ENCODE measurements at places on chromosomes 2 and 18. TPM values are rescaled to one million over a fixed set of nuclear protein-coding genes. Genes with fewer than 3 reads are reported as not detected.

Gene ITPRIPL1
- total RNA-seq, result 1.8 TPM

Gene SMCHD1
- 28.3 TPM for total RNA-seq

Gene IL36RN
- total RNA-seq, result not detected

Gene C2orf72
- 5.4 TPM for total RNA-seq

Gene FAM228A
- not detected for total RNA-seq

Gene TEKT4
- total RNA-seq, result not detected

Gene ZEB2
- 109 TPM for total RNA-seq

Gene TMEM247
- total RNA-seq, result not detected

Gene ACTG2
- total RNA-seq, result 8.3 TPM

Gene RGPD8
- 11.8 TPM for total RNA-seq

- DNase-seq, result no peak
Measured at GRCh38 chr2:168490946-168491605, 35.0 kb downstream of the CERS6 start.

- no peak for DNase-seq
Measured at GRCh38 chr18:34626404-34627136, 83.5 kb upstream of the DTNA start.

DNA sequence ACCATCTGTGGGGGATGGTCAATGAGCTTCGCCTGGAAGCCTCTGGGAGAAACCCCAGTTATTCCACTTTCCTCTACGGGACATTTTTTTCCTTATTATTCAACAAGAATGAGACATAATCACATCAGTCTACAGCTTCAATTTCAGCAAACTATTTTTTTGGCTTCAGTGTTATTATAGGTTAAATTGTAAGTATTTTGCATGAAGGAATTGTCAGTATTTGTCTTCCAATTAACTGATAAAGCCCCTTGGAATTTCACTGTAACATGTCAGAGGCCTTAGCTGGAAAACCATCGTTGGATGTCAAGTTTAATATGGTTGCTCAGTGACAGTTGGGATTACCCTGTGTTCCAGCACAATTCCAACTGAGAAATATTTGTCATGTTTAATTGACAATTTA, 480.9 kb upstream of the CHST9 start:
- no peak for DNase-seq

- DNase-seq, result no peak
Measured at GRCh38 chr2:19150726-19151125, 207.7 kb downstream of the OSR1 start.

DNA sequence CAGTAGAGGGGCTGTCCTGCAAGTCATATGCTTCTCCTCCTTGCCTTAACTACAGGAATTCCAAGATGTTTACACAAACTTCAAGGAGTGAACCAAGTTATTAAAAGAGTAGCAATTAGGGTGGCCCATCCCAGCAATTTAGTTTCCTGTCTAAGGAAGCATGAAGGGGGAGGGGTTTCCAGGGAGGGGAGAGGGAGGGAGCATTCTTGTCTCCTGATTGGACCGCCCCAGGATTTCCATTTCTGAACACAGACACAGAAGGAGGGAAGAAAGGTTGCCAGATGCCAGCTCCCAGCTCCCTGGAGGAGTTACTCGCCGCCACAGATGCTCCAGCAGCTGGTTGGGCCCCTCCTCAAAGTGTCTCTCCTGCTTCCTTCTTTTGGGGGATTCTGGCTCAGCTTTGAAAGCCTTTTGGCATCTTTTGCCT, 107.6 kb downstream of the TRIB2 start:
- no peak for DNase-seq

DNA sequence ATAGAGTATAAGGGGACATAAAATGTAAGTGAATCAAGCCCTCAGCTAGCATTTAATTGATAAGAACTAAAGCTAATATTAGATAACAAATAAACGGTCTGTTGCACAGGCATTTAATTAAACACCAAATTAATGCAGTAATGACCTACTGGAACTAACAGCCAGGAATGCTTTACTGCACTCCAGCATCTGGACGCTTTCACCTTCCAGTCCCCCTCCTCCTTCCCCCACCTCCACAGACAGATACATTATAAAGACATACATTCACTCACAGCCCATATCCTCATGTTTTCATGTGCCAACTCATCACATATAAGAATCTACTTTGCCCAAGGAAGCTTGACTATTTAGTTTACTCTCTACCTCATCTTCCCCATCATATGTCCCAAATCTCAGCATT, 337.4 kb upstream of the PIK3C3 start:
- DNase-seq, result no peak

DNA sequence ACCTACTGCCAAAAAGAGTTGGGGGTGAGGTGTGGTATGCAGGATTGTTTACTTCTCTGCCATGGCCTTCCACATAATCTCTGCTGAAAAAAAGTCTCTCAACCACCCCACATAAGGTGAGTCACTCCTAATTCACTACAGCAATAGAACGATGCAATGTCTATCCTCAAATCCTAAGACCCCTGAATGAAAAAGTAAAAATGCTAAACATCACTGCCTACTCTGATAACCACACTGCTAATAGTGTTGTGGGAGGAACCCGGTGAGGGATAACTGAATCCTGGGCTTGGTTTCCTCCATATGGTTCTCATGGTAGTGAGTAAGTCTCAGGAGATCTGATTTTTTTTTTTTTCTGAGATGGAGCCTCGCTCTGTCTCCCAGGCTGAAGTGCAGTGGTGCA, 252.5 kb downstream of the PIEZO2 start:
- no peak for DNase-seq

GRCh38 chr2:100256416-100256815, 65.9 kb downstream of the LONRF2 start:
- no peak for DNase-seq

DNA sequence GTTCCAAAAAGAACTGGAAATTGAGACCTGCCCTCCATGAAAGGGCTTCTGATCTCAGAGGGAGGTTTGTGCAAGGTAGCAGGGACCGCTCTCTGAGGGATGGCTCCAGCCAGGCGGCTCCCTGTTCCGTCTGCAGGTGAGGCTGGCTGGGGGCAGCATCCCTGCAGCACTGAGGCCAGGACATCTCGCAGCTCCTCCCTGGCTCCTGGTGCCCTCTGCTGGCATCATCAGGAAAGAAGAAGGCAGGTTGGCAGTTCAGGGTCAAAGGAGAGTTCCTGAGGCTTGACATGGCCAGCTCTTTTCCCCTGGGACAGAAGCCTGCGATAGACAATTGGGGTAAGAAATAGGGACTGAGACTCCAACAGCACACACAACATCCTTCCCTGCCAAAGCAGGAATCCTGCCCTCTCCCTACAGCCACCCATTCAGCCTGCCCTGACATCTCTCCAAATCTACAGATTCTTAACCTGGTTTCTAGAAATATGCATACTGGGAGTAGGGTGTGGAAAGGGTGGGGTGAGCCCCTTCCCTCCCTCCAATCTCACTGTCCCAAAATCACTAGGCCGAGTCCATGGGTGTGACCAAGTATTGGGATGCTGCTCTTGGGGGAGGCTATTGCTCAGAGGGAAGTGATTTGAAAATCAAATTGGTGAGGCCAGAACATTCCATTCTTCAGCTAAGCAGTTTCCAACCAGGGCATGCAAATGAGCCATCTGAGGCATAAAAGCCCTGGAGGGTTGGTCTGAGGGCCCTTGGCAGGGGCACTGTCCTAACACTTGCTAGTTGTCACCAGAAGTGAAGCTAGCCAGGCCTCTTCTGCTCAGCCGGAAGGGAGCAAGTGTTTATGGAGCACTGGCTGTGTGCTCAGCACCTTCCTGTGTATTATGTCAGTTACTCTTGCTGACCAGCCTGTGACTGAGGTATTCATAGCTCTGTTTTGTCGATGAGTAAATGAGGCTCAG, 185.4 kb downstream of the TFCP2L1 start:
- peak; percentile 41 for DNase-seq

- no peak for DNase-seq
Measured at GRCh38 chr2:71460595-71461303, 7.4 kb downstream of the DYSF start.

DNA sequence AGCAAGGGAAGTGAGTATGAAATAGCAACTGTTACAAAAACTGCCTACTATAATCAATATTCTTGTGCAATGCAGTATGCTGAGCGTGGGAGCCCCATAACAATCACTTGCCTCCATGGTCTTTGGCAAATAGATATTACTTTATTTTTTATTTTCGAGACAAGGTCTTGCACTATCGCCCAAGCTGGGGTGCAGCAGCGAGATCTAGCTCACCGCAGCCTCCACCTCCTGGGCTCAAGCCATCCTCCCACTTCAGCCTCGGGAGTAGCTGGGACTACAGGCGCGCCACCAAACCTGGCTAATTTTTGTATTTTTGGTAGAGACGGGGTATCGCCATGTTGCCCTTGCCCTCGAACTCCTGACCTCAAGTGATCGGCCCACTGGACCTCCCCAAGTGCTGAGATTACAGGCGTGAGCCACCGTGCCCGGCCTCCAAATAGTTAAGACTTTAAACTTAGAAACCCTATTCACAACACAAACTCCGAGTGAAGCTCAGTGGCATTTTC, 1.2 kb upstream of the CCNT2 start:
- DNase-seq, result peak; percentile 3

- DNase-seq, result no peak
Measured at GRCh38 chr2:20226152-20226545, 1.2 kb upstream of the SDC1 start.

- no peak for DNase-seq
Measured at GRCh38 chr2:238132463-238133450, 5.7 kb upstream of the KLHL30 start.

GRCh38 chr18:31487246-31488015, 10.5 kb upstream of the DSG2 start:
- no peak for DNase-seq

DNA sequence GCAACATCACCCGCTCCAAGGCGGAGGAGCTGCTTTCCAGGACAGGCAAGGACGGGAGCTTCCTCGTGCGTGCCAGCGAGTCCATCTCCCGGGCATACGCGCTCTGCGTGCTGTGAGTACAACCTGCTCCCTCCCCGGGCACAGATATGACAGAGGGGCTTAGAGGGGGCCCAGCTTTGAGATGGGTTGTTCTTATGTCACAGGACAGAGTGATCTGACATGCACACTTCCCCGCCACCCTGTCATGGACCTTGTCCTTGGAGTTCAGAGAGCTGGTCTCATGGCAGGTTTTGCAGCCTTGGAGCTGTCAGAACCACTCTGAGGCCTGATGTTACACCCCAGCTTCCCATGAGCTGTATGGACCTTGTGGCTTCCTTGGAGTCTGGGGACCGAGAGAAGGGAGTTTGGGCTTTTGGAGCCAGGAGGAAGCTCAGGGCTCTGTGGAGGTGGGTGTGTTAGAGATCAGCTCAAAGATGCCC, 398 bp downstream of the INPP5D start:
- no peak for DNase-seq

DNA sequence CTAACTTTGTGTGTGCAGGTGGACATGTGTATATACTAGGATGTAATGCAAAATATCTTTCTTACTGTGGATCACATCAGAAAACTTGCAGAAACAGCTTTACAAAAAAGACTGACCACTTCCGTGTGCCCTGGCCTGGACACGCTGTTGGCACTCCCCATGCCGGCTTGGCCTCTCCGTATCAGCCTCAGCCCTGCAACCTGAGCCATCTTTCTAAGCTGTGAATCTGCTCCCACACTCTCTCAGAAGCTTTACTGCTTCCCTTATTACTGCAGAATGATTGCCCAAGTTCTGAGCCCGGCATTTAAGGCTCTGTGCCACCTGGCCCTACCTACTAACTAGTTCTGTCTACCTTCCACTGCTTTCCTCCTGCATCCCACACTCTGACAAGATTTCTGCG, 37.8 kb downstream of the MYO7B start:
- DNase-seq, result no peak
